NCI-H446 (cell line): ENCODE measurements at places on chromosomes 12 and 14.

DNA sequence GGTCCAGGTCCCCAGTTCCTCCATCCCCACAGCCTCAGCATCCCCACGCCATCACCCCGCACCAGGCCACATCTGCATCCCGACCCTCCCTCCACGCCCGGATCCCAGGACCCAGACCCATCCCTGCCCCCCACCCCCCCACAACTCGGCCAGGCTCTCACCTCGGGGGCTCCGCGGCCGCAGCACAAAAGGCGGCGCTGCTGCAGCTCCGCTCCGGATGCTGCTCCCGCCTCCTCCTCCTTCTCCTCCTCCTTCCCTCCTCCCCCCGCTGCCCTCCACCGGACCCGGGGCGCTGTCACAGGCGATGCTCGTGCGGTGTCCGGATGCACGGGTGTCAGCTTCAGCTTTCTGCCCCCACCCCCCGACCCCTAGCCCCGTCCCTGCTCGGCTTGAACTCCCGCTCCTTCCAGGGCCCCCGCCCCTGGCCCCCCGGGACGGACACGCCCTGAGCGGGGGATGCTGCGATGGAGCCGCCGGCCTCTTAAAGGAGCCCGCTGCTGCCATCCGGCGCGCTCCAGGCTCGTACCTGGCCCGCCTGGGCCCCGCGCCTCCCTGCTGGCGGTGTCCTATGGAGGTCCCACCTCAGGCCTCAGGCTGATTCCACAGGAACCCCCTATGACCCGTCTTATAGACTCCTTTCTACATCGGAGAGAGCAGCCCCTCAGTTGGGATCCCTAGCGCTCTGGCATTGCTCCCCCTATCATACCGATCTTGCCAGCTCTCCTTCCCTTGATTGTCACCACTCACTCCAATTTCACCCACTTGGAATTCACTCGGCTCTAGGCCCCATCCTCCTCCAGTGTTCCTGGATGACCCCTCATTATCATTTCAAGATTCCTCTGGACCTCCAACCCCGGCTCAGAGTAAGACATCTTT is at the start of gene MAP3K12:
Gene MAP3K12, minus strand, starts transcription at position 193 of the 876 bp plus-strand sequence. CDS start 12,067 bp downstream, outside the sequence.
- peak; percentile 34 for DNase-seq

GRCh38 chr14:100670753-100671049 is 56.0 kb upstream of the DLK1 start:
- no peak for DNase-seq

- no peak for DNase-seq
Measured at GRCh38 chr12:57451233-57451778, 3.8 kb upstream of the INHBE start.

GRCh38 chr14:58414845-58415244 is 12.5 kb downstream of the TIMM9 start:
- no peak for DNase-seq

DNA sequence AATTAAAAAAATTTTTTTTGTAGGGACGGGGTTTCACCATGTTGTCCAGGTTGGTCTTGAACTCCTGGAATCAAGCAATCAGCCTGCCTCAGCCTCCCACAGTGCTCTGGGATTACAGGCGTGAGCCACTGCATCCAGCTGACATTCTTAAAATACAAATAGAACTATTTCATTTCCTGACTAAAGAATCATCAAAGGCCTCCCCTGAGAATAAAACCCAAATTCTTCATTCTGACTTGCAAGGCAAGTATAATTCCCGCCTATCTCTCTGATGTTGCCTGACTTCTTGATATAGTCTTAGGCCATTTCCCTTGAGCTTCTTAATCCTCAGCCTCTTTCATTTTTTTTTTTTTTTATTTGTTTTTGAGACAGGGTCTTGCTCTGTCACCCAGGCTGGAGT is 4.4 kb upstream of the BICD1 start:
- no peak for DNase-seq

GRCh38 chr12:107467716-107468115 is 217.9 kb upstream of the PWP1 start:
- no peak for DNase-seq

DNA sequence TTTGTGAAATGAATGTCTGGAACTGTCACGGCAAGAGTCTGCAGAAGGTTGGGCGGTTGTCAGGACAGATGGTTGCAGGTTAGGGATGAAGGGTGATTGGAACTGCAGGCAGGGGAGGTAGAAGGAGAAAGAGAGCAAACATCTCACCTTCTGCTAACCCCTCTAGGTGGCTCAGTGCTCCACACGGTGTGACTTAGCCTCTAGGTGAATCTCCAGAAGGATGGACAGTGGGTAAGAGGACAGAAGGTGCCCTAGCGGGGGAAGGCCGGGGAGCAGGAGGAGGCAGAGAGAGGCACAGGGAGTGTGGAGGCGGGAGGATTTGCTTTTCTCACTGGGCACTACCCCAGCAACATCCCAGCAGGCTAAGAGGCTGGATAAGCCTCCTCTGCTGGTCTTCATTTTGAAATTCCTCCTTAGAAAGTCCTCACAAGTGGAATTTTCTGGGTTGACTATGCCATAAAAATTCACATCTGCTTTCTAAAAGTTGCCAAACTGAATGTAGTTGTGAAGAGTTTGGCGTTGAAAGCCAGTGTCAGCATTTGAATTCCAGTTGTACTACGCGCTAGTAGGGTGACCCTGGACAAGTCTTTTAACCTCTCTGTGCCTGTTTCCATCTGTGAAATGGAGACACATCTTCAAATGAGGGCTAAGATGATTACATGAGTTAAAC is 10.7 kb upstream of the GPR68 start:
- DNase-seq = no peak

- DNase-seq = no peak
Measured at GRCh38 chr14:55192054-55192621, 753 bp upstream of the DLGAP5 start.

GRCh38 chr12:69240631-69240995 is 1.2 kb downstream of the CPSF6 start:
- DNase-seq = no peak

DNA sequence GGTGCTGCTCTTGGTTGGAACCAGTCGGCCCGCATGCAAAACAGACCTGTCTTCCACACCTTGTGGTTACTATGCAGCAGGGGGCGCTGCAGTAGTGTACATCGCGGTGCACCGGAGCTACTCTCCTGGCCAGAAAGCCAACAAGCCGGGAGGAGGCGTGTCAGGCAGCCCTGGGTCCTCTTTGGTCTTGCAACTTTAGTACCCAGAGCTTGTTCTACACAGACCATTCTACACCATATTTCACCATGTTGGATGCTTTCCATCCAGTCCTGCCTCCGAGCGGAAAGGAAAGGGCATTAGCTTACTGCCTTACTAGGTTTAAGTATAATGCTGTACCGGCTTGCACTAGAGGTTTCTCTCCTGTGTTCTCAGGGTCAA is 927 bp upstream of the TMTC2 start:
- peak; percentile 82 for DNase-seq

- no peak for DNase-seq
Measured at GRCh38 chr12:11718768-11719253, 69.3 kb downstream of the ETV6 start.

- no peak for DNase-seq
Measured at GRCh38 chr12:84422340-84422739, 490.3 kb downstream of the SLC6A15 start.

- DNase-seq = no peak
Measured at GRCh38 chr12:131040491-131040890, 86.8 kb downstream of the ADGRD1 start.

GRCh38 chr14:33449703-33450395 is 501.0 kb downstream of the EGLN3 start:
- no peak for DNase-seq
